Fibroblast of villous mesenchyme (primary cell): ENCODE measurements at places on chromosomes 6 and 20. TPM values are rescaled to one million over a fixed set of nuclear protein-coding genes. Genes with fewer than 3 reads are reported as not detected.
A peak's percentile ranks its signal among the peaks of the same experiment; 100 is the strongest.

The C20orf144 gene
- total RNA-seq, result under 0.01 and 0.32 TPM in 2 replicates

The CLDN20 gene
- not detected in 2 replicates for total RNA-seq

The PSORS1C1 gene
- total RNA-seq, result 0.97 and 3.0 TPM in 2 replicates

The RHAG gene
- total RNA-seq, result not detected in 2 replicates

The CDKAL1 gene
- 18.0 and 26.8 TPM in 2 replicates for total RNA-seq

The PIGU gene
- total RNA-seq, result 10.0 and 13.0 TPM in 2 replicates

The PLCB4 gene
- 3.2 and 3.5 TPM in 2 replicates for total RNA-seq

The WFDC2 gene
- not detected in 2 replicates for total RNA-seq

The HRH3 gene
- not detected in 2 replicates for total RNA-seq

The COL19A1 gene
- 0.32 and 1.3 TPM in 2 replicates for total RNA-seq

The RAET1L gene
- not detected in 2 replicates for total RNA-seq

The GID8 gene
- total RNA-seq, result 31.2 and 34.5 TPM in 2 replicates

The ENPP4 gene
- 0.32 and 2.2 TPM in 2 replicates for total RNA-seq

The GSTA2 gene
- not detected in 2 replicates for total RNA-seq

- DNase-seq, result peak; percentile 7
These were observed 1.8 kb upstream of the C6orf163 start for GRCh38 chr6:87342829-87343228.

DNA sequence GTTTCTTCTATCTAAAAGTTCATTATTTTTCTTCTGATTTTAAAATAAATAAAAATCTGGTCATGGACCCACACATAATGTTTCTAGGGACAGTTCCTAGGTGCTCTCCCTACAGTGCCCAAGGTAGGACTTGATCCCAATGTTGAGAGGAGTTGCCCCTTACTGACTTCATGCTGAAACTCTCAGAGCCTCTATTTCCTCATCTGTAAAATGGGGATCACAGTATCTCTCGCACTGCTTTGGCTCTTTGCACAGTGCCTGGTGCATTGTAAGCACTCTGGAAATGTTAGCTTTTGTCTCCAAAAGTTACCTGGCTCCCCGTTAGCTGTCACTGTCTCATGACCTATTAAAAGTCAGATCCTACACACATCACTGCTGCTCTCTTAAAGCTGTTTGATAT lies 205.5 kb downstream of the TSHZ2 start:
- no peak for DNase-seq

DNA sequence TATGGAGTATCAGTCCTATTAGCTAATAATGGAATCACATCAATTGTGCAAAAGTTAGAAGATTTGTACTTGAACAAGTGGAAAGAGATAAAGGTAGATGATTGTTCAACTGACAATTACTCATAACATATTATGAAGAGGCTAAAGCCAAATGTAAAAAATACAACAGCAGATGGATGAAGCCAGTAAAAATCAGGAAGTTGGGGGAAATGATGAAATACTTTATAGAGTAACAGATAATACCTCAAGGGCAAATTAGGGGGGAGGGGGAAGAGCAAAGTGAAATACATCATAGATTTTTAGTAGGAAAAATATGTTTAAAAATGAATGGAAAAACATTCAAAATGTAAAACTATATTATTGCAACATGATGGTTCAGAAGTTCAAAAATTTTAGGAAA lies 114.0 kb downstream of the PDSS2 start:
- no peak for DNase-seq

DNA sequence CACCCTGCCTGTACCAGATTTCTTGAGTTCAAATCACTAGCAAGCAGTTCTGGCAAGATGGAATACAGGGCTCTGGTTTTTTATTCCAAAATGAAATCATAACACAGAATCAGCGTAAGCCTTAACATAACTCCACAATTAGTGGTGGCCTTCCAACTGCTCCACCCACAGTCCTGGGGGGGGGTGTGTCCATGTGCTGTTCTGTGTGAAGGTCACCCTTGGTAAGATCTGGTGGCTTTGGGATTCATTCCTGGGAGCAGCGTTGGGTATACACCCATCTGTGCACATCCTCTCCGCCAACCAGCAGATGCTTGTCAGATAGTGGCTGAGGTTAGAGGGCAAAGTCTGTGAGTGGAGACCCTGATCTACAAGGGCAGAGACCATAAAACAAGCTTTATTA lies 49.9 kb upstream of the CD83 start:
- no peak for DNase-seq

- DNase-seq, result peak; percentile 71
These were observed 255.4 kb downstream of the ATXN1 start for GRCh38 chr6:16505711-16506357.

DNA sequence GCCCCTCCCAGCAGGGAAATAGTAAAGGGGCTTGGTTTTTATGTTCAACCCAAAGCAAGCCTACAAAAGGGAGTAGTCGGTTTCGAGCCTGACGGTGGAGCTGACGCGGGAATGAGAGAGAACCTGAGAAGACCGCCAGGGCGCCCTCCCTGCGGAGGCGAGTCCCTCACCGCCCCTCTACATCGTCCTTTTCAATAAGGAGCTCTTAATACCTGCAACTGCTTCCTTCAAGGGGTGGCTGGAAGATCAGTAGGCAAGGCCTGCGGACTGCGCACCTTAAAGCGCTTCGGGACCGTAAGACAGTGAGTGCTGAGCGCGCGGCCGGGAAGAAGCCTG lies 709 bp upstream of the ZNF76 start:
- DNase-seq, result peak; percentile 77

DNA sequence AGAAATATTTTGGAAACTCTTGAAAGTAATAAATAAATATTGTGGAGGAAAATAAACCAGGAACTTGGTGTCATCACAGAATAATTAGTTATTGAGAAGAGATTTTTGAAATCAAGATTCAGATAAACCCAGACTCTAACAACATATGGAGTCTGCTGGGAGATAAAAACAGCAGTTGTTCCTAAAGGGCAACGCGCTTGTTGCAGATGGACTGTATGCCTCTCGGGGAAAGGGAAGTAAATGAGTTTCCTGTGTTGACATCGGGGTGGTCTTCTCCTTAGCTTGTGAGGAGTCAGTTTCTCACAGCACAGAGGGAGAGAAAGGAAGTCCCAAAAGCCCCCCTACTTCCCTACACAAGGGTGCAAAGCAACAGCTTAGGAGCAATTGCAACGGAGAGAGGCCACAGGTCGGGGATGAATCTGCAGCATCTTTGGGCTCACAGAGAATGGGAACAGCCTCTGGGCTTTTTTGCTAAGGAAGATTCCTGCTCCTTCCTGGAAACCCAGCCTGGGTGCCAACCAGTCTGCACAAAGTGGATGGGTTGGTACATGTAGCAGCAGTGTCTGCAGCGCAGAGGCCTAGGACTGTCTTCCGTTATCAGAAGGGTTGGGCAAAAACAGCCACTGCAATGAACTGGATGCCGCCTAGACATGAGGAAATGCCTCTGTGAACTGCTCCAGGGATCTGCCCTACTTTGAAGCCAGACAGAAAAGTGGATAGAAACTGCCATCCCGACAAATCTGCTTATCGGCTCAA lies 603.0 kb upstream of the NRSN1 start:
- DNase-seq, result no peak

DNA sequence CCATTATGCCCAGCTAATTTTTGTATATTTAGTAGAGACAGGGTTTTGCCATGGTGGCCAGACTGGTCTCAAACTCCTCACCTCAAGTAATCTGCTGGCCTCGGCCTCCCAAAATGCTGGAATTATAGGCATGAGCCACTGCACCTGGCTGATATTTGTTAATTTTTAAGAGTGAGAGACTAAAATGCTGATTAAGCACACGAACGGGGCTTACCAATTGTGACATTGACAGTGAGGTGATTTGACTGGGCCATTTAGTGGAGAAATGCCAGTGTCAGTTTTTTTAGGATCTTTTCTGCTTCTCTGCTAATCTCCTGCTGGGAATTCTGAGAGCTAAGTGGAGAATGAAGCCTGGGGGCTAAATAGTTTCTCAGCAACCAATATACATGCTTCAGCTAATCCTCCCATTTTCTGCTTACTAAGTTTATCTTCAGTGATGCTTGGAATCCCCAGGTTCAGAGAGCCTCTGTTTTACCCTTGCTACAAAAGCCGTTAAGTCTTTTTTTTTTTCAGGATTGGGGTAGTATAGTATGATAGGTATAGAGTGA lies 9.8 kb upstream of the DEFB123 start:
- DNase-seq, result no peak

GRCh38 chr6:129607581-129608186 lies 102.3 kb downstream of the ARHGAP18 start:
- DNase-seq, result peak; percentile 52

GRCh38 chr6:93515736-93516135 lies 96.4 kb upstream of the EPHA7 start:
- no peak for DNase-seq

DNA sequence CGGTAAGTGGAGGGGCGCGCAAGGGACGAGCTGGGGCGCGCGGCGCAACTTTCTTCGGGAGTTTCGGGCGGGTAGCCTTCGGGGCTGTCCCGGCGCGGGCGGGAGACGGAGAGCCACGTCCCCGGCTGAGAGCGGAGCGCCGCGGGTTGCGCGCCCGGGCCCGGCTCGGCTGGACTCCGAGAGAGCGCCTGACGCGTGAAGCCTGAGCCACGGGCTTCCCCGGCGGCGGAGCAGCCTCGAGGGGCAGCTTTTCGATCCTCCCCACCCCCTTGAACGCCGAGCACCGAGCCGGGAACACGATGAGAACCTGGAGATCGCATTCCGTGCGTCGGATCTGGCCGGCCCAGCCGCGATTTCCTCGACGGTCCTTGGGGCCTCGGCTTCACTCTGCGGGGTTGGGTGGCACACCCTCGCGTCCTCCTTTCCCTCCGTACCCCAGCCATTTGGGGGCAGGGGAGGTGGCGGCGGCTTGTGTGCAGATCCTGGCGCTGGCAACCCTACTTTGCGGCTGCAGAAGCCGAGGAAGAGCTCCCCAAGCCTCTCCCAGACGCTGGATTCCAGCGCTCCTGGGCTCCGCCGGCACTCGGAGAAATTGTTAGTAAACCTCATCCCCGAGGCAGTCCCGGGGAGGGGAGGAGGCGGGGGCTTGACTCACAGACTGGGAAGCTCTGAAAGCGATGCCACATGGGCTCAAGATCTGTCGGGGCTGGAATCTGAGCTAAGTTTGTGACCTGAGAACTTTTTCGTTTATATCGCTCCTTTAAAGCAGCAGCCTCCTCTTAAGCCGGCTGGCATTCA lies 572 bp downstream of the DSE start:
- DNase-seq, result peak; percentile 93

DNA sequence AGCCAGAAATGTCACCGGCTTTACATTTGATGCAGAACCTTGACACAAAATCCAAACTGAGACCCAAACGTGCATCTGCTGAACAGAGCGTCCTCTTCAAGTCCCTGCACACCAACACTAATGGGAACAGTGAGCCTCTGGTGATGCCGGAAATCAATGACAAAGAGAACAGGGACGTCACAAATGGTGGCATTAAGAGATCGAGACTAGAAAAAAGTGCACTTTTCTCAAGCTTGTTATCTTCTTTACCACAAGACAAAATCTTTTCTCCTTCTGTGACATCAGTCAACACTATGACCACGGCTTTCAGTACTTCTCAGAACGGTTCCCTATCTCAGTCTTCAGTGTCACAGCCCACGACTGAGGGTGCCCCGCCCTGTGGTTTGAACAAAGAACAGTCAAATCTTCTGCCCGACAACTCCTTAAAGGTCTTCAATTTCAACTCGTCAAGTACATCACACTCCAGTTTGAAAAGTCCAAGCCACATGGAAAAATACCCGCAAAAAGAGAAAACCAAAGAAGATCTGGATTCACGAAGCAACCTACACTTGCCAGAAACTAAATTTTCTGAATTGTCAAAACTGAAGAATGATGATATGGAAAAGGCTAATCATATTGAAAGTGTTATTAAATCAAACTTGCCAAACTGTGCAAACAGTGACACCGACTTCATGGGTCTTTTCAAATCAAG lies 108.4 kb downstream of the RTN4IP1 start:
- DNase-seq, result no peak

- peak; percentile 51 for DNase-seq
These were observed 849 bp downstream of the GSTA4 start for GRCh38 chr6:52994031-52994838.

- DNase-seq, result no peak
These were observed 77.2 kb downstream of the OR2B2 start for GRCh38 chr6:27834879-27835549.

- DNase-seq, result no peak
These were observed 38.8 kb downstream of the MRS2 start for GRCh38 chr6:24441599-24441904.

DNA sequence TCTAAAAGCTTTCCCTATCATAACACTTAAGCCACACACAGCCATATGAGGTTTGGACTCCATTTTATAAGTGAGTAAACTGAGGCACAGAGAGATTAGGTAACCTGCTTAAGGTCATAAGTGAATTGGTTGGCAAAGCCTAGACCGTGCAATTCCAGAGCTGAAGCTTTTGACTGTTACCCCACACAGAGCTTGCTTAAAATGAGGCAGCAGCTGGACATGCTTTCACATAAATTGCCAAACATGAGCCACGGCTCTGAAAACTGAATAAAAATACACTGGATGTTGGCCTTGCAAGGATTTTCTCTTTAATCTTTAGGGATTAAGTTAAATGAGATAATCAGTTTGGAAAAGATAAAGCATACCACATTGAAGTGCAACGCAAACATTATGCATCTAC lies 2.5 kb downstream of the RIPOR2 start:
- peak; percentile 42 for DNase-seq

GRCh38 chr20:20604357-20604756 lies 108.1 kb downstream of the RALGAPA2 start:
- DNase-seq, result no peak

- DNase-seq, result peak; percentile 84
These were observed 49.2 kb downstream of the FYN start for GRCh38 chr6:111823831-111824607.

DNA sequence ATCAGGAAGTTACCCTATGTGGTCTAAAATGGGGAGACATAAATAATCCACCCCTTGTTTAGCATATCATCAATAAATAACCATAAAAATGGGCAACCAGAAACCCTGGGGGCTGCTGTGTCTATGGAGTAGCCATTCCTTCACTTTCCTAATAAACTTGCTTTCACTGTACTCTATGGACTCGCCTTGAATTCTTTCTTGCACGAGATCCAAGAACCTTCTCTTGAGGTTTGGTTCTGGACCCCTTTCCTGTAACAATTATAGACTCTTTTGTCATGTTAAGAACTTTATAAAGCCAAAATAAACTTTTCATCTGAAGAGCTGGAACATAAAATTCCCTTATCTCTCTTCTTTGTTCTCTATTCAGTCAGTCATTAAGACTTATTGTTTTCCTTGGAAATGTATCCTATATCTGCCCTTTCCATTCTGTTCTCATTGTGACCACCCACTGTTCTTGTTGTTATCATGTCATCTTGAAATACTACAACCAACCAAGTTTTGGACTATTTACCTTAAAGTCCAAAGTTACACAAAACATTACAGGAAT lies 29.3 kb upstream of the ZBTB24 start:
- DNase-seq, result no peak

DNA sequence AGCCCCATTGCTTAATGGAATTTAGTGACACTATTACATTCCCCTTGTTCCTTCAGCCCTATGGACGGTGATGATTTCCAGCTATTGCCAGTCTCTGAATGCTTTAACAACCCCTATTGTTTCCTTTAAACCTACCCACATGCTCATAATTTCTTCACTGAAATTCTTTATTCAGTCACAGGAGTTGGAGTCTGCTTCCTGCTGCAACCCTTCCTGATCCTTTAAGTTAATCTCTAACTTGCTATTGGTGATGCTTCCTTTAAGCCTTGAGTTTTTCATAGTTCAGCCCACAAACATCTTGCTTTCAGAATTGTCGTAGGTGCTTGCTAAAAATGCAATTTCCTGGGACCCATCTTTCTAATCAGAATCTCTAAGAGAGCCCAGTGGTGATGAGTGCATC lies 66.3 kb upstream of the TNFAIP3 start:
- no peak for DNase-seq

- peak; percentile 72 for DNase-seq
These were observed 4.0 kb upstream of the OXT start for GRCh38 chr20:3067139-3068014.
